Lung (tissue), 17 donors: ENCODE measurements at places on chromosomes 3 and 15. TPM values are rescaled to one million over a fixed set of nuclear protein-coding genes. Genes with fewer than 3 reads are reported as not detected.
A peak's percentile ranks its signal among the peaks of the same experiment; 100 is the strongest.

DNA sequence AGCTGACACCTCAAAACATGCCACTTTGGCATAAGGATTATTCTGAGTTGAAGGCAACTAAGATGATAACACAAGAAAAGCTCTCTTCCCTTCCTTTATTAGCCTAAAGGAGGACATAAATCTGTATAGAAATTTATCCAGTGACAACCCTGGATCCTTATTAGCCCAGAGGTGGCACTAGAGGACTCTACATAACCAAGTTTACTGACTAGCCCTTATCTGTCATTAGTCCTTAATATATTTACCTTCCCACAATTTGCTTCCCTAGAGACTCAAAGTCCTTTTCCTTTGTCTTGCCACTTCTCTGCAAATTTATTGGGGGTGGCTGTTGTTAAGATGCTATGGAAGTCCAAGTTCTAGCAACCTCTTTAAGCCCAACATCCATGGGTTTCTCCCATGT lies 26.7 kb downstream of the CEP70 start:
- peaks cover 17% of the 10 kb centered on the region for H3K36me3 ChIP-seq
- no peak overlapping the region for H3K4me3 ChIP-seq
- no peak for DNase-seq
- H3K4me1 ChIP-seq, result no peaks in the 10 kb centered on the region

- H3K27me3 ChIP-seq, result no peaks in the 10 kb centered on the region
- peak; percentile 99 for DNase-seq
- no peaks in the 10 kb centered on the region for H3K36me3 ChIP-seq
- peak within 1 kb of the TSS; percentile 88 for H3K4me3 ChIP-seq
Observed at GRCh38 chr15:51971375-51972133, at the start of gene LEO1. LEO1 (minus strand) TSS chr15:51971778; CDS start chr15:51971745, 33 bp downstream.

DNA sequence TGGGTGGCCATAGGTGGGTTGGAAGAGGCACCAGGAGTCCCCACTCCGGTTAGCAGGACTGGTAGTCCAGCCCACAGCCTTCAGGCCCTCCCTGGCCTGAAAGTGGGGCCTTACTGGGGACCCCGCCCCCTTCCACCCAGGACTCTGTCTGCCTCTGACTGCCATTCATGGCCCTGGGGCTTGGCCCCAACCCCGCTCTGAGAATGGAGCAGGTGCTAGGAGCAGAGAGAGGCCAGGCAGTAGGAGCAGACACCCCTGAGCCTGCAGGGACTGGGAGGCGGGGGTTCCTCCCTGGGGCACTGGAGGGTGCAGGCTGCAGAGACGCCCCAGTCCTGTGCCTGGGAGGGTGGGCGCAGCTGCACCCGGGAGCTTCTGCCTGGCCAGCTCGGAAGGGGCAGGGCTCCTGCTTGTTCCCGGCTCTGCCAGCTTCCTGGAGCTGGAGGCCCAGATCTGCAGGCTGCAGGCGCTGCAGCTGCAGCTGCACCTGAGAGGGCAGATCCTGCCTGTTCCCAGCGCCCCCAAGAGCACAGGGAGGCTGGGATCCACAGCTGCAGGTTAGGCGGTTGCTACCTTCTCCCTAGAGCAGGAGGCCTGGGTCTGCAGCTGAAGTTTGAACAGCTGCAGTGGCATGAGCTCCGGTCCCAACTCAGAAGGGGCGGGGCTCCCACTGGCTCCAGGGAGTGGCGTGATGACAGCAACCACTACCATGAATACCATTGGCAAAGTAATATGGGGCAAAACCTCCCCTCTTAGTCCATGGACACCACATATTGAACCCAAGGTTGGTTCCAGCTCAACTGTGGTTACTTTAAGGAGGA lies 194.7 kb downstream of the SQOR start:
- DNase-seq, result no peak
- no peaks in the 10 kb centered on the region for H3K27me3 ChIP-seq
- no peaks in the 10 kb centered on the region for H3K4me1 ChIP-seq
- no peak overlapping the region for H3K27ac ChIP-seq

The MUSTN1 gene
- 10.9 TPM for total RNA-seq
